ENCODE measurements at places on chromosomes 1 and 21.

- no peak for DNase-seq
Observed at GRCh38 chr1:201019321-201019977, 4.1 kb downstream of the KIF21B start.

GRCh38 chr1:156836041-156836654 lies 19.5 kb upstream of the SH2D2A start:
- no peak for DNase-seq

GRCh38 chr1:210755991-210756659 lies 377.8 kb downstream of the KCNH1 start:
- DNase-seq, result no peak

DNA sequence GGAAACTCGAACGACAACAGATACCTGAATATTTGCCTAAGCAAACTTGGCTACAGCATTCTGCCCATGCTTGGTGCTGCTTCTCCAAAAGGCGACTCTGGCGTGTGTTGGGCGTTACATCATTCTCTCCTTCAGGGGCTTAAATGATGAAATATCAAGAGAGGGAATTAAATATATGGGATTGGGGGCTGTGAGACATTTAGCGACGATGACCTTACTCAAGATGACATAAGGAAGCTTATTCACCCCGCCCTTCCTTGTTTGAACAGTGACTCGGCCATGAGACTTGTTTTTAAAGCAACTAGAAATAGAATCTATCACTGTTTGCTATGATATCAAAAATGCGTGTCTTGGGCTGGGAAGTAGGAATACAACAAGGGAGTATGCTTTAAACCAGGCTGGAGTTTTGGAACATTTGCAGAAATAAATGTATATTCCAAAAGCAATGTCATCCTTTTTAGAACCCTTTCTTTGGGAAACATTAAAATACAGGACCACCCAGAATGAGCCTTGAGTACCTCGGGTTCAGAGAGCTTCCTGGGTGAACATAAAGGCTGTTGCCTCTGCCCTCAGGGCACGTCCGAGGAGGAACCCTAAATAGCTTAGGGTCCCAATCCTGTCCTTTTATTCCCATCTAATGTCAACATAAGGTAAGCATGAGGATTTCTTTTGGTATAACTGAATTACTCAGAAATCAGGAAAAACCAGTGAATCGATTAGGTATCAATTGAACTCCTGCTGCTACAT lies 123.3 kb upstream of the SLC45A1 start:
- no peak for DNase-seq

GRCh38 chr1:85308833-85309350 lies 32.5 kb upstream of the BCL10 start:
- DNase-seq, result no peak

GRCh38 chr1:228794810-228795209 lies 59.5 kb downstream of the RHOU start:
- no peak for DNase-seq

All from endothelial cell (in vitro differentiated cells).